ENCODE measurements at places on chromosomes 5 and 9.

DNA sequence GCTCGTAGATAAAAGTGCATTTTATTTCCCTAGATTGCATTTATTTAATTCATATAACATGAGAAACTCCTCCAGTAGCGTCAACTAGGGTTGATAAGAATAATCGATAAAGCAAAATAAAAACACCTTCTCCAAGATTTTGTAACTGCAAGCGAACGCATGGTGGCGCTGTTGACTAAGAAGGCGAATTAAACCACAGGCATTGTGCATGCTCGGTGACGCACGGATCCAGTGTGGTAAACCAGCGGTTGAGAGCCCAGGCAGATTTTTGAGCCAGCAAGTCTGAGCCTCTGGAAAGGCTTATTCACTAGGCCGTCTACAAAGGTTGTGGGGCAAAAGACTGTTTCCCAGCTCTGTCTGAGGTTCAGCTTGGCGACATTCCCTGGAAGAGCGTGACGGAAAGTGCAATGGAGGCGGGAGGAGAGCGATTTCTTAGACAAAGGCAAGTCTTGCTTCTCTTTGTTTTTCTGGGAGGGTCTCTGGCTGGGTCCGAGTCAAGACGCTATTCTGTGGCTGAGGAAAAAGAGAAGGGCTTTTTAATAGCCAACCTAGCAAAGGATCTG is at the start of gene PCDHB3:
PCDHB3 (plus strand) TSS at position 231 of the 563 bp plus-strand sequence; CDS start at position 408, 177 bp downstream.
- no peak for DNase-seq

DNA sequence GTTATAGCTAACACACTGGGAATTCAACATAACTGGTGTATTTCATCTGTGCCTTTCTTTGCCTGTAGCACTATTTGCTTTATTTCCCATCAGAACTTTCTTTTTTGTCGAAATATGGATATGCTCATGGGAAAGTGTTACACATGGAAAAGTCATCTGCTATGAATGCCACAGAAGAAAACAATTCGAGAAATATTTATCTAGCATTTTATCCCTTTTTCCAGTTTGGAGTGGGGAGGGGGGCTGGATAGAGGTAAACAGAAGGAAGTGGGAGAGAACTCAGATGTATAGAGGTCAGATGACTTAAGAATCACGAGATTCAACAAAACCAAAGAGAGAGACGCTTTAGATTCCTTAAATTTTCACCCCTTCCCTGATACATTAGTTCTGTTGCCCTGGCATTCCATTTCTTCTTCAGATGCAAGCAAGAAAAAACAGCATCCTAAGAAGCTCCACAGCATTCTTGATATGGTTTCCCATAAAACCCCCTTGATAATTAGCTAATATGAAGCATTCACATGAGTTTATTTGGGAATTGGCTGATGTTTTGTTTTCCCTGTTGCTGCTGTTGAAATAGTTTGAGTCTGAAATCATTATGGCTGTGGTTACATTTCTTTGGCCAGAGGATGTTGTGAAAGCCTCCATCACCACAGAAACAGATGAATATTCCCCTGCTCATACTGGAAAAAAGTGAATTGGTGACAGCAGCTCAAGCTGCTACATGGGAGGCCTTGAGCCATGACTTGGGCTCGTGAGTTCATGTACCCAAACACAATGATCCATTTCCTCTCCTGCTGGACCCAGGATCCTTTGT is 335.8 kb upstream of the DAB2 start:
- no peak for DNase-seq

GRCh38 chr9:81132318-81132717 is 557.0 kb downstream of the TLE1 start:
- DNase-seq, result no peak

DNA sequence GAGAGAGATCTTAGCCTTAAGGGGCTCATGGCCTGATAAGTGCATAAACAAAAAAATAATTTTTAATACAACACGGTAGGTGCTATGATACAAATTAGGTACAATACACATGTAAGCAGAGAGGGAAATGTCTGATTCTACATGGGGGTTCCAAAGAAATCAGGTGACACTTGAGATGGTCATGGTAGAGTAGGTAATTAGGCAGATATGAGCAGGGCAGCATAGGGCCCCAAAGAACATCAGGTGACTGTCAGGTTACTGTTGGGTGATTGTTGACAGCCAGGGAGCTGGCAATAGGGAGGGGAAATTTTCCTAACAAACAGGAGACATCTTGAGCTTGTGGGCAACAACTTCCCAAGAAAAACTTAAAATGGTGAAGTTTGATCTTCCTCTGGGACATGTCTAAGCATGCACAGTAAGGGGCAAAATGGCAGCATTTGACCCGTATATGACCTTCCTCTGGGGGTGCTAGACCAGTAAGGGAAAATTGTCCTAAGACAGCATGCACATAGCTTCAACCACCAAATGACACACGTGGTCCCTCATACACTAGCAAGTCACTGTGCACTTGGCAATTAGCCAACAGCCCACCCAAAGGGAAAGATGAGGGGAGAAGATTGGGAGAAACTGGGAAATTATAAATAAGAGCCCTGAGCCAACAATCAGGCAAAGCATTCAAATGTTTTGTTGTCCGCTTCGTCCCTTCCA is 37.3 kb upstream of the TENT4A start:
- DNase-seq, result no peak

GRCh38 chr9:70409800-70410199 is 4.7 kb downstream of the KLF9 start:
- no peak for DNase-seq

DNA sequence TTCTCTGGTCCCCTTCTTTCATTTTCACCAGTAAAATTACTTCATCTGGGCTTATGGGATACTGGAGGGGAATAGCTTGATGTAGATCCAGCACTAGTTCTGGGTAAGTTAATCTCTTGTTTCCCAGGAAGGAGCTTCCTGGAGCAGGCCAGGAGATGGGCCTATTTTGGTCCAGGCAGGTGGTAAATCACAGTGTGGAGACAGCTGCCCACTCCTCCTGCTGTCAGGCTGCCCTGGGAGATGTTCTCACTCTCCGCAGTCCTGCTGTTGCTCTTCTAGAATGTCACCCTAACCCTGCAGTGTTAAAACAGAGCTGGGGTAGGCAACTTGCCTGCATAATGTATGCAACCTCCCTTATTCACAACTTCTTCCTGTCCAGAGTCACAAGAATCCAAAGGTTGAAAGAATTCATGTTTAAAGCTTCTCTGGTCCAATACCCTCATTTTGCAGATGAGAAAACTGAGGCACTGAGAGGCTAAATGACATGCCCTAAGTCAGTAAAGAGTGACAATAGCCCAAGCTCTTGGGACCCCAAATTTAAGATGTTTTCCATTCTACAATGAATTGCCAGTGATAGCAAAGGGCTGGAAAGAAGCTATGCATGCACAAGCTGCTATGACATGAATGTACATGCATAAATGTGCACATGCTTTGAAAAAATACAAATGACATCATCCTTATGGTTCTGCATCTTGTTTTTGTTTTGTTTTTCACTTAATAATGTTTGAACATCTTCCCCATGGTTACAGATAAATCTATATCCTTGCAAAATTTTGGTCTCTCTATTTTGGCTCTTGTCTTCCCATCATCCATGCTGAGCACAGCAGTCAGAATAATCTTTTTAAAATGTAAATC is 71.8 kb upstream of the ADRA1B start:
- DNase-seq, result no peak

DNA sequence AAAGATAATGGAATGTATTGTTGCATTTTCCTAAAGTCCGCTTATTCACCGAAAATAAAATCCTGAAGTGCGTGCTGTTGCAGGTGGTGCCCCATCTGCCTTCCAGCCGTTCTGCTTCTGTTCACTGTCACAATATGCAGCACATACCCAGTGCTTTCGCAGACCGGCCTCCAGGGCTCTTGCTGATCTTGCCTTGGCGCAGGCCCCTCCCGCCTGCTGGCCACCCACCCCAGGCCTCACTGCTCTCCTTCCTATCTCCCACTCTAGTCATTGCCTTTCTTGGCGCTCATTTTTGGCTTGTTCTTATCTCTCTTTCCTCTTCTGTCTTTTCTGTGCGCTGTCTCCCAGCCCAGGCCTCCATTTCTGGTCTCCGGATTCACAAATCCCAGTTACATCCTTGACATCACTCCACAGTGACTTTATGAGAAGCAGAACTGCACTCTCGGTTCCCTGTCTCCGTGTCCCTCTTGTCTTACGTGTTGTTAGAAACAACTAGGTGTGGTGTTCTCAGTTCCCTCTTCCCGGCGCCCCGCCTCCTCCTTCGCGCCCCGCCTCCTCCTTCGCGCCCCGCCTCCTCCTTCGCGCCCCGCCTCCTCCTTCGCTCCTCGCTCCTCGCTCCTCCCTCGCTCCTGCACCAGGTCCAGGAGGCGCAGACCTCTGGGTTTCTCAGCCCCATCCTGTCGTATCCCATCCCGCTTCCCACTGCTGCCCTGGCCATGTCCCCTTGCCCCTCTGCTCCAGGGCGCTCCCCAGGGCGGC is 201.7 kb upstream of the OTULINL start:
- DNase-seq, result no peak

GRCh38 chr5:116732591-116732990 is 158.0 kb upstream of the SEMA6A start:
- no peak for DNase-seq

DNA sequence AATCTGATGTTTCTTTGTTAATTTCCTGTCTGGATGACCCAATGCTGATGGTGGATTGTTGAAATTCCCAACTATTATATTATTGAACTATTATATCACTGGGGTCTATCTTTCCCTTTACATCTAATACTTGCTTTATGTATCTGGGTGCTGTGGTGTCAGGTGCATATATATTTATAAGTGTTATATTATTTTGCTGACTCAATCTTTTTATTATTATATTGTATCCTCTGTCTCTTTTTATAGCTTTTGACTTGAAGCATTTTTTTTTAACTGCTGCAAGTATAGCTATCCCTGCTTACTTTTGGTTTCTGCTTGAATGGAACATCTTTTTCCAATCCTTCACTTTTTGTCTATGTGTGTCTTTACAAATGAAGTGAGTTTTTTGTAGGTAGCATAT is 255.9 kb downstream of the RAB3C start:
- DNase-seq, result no peak

DNA sequence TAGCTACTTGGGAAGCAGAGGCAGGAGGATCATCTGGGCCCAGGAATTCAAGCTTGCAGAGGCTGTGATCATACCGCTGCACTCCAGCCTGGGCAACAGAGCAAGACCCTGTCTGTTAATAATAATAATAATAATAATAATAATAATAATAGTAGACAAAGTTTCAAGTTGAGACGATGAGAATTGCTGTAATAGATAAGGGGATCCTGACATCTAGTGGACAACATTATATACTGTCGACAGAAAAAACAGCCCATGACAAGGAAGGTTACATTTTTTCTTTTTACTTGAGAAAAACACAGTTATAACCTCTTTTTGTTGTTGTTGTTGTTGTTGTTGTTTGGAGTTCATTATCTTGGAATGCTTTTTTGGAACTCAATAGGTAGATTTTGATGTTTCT is 35.3 kb downstream of the NDFIP1 start:
- DNase-seq, result no peak

DNA sequence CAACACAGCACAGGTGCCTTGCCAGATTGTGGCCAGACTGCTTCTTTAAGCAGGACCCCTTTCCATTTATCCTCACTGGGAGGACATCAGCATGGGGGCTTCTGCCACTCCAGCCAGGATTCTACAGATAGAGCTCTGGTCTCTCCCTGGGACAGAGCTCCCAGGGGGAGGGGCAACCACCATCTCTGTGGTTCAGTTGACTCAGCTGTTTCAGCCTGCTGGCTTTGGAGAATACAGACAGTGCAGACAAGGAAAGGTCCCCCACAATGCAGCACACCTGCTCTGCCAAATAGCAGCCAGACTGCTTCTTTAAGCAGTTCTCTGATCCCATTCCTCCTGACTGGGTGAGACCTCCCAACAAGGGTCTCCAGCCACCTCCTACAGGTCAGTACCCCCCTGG is 132.8 kb downstream of the OR2K2 start:
- DNase-seq, result no peak

DNA sequence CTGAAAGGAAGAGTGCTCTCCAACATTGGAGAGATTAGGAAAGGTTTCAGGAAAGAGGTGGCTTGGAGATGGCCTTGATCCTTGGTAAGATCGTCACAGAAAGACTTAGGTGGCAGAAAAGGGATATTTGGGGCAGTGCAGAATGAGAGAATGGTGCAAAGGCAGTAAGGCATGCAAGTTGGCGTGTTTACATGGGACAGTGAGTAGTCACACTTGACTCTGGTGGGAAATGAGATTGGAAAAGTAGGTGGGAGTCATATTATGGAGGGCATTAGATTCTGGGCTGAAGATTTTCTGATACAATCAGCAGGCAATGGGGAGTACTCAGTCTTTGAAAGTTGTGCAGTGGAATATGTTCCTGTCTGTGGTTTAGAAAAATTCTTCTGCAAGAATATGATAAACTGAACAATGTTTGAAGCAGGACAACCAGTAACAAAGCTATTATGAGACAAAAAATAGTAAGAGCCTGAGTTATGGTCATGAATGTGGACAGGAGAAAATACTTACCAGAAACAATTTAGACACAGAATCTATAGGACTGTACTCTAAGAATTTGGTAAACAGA is 76.2 kb upstream of the ANKRD55 start:
- DNase-seq, result no peak

GRCh38 chr9:77585335-77585786 is 62.8 kb downstream of the GNA14 start:
- no peak for DNase-seq

DNA sequence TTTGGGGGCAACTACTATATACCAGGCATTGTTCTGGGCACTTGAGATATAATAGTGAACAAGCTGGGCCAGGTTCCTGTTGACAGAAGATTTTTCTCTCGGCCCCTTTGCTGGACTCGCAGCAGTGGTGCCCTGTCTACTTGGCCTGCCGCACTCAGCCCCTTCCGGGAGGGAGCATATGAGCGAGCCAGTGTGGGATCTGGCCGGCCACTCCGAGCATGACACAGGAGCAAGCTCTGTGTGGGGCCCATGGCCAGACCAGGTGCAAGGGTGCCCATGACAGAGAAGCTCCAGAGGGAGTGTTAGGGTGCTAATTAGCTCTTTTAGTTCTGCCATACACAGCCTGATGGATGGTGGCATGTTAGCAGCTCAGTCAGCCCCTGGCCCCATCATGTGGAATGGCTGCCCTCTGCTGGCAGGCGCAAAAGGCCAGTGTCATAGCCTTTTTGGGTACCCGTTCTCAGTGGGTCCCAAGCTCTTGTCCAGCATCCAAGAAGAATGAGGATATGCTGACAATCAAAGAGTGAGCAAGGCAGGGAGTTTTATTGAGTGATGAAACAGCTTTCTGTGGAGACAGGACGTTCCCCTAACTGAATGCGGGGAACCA is 9.3 kb upstream of the KIF4B start:
- no peak for DNase-seq
